Myocyte (in vitro differentiated cells): ENCODE measurements at places on chromosomes 16 and 17. TPM values are rescaled to one million over a fixed set of nuclear protein-coding genes. Genes with fewer than 3 reads are reported as not detected.

USH1G gene
- total RNA-seq: not detected in 2 replicates

NLRP1 gene
- total RNA-seq: 31.7 and 46.0 TPM in 2 replicates

KRT23 gene
- not detected in 2 replicates for total RNA-seq

TK2 gene
- 18.9 and 21.2 TPM in 2 replicates for total RNA-seq

TNFRSF17 gene
- total RNA-seq: not detected in 2 replicates

SOX8 gene
- total RNA-seq: 53.9 and 116 TPM in 2 replicates

DNA sequence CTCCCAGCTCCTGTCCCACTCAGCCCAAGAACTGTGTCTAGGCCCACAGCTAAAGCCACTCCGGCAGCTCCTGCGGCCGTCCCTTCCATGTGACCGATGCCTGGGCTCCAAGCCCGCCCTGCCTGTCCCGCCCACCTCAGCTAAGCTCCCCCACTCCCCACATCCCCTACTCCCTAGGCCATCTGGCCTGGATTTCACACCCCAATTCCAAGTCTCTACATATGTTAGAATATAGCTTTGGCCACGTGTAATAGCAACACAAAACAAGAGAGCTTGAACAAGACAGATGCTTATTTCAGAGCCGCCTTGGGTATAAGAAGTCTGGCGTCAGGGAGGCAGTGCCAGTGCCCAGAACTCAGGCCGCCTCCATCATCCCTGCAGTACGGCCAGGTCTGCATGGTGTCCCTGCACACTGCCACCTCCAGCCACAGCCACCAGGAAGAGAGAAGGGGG lies 30.0 kb upstream of the USP22 start:
- DNase-seq: no peak

DNA sequence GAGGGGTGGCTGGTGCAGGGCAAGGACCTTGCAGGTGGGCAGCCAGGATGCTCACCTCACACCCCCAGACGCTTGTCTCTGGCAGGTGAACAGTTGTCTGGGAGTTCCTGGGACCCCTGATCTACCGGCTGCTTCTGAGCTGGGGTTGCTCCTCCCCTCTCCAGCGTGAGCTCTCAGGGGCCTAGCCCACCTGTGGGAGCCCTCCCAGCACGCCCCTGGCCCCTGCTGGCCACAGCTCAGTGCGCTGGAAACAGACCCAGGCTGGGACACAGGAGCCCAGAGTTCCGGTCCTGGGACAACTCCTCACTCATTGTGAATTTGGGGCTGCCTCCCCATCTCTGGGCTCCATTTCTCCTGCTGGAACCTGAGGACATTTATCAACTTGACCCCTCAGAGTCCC lies 30.3 kb downstream of the ARHGAP23 start:
- DNase-seq: no peak

GRCh38 chr16:35732046-35732810 lies 2272.8 kb downstream of the TP53TG3F start:
- DNase-seq: no peak

- DNase-seq: peak; percentile 90
These were observed 169.9 kb upstream of the MAF start for GRCh38 chr16:79770244-79771064.

DNA sequence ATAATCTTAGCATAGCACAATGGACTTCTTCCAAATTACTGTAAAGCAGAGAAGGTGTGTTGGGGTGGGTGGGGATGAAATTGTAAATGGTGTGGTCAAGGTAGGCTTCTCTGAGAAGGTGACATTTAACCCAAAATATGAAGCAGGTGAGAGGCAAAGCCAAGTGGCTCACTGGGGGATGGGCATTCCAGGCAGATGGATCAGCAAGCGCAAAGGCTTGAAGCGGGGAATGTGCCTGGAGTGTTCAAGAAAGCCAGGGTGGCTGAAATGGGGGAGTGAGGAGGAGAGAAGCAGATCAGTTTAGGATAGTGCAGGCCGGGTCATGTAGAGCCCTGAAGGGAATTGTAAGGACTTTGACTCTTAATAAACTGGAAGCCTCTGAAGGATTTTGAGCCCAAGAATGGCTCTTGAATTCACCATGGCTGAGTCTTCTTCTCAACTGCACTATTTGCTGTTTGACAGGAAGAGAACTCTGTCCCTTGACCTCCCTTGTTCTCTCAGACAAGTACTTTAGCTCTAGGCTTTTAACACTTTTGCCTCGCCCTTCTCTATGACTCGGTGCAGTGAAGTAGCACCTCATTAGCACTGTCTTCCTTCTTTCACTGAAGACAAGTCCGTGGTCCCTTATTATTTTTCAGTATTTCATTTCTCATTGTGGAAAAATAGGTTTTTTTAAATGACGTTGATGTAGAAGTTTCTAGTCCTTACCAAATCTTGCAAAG lies 14.7 kb downstream of the CACNG3 start:
- no peak for DNase-seq

- no peak for DNase-seq
These were observed 138.8 kb downstream of the XYLT1 start for GRCh38 chr16:17331991-17332390.

GRCh38 chr17:67517325-67517724 lies 140.2 kb downstream of the PITPNC1 start:
- no peak for DNase-seq

GRCh38 chr16:12208341-12209035 lies 232.0 kb downstream of the SNX29 start:
- no peak for DNase-seq
